DMS 273 treated with DMSO at 0.1 percent for 48 hours (cell line): ENCODE measurements at places on chromosomes 12 and 14.

DNA sequence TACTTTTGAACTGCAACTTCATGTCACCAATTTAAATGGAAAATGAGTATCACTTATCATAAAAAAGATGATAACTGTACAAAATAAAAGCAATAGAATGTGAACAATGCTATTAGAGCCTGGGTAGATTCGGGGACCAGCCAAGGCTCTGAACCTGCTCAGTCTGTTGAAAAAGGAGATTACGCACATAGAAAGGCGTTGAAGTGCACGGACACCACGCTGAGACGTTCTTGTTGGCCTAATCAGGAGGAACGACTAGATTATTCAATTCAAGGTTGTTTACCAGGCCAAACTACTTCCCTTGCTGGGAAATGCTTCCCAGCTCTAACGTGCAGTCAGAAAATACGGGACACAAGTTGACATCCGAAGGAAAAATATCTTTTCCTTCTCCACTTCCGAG lies 23.5 kb upstream of the BDKRB1 start:
- DNase-seq, result no peak

GRCh38 chr12:9032202-9032964 lies 43.0 kb downstream of the KLRG1 start:
- no peak for DNase-seq

- DNase-seq, result no peak
These were observed 170.0 kb downstream of the BCL11B start for GRCh38 chr14:99101855-99102461.

GRCh38 chr12:52524241-52524897 lies 4.2 kb upstream of the KRT5 start:
- DNase-seq, result no peak
